GM10248 (cell line): ENCODE measurements at places on chromosomes 3 and 15.

DNA sequence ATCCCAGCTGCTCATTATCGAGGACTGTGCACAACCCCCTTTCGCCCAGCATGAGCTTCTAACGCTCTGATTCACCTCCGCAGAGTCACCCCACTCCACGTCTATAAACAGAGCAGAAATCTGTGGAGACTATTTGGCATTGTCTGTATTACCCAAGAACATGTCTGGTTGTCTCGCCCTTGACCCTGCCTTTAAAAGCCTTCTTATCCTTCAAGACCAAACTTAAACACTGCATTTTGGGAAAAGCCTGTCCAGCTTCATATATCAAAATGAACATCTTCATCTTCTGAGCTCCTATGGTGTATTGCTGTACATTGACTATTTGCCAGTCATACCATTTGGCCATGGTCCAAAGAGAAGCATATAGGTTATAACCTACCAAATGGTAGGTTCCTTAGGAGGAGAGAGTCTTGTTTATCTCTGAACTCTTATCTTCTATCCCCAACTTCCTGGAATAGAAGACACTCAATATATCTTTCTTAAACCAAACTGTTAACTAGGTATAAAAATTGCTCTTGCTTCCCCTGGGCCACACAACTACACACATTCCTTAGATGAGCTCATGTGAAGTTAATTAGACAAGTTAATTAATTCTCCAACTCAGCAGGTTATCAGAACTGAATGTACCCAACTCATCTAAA lies 90.1 kb downstream of the FBN1 start:
- DNase-seq = no peak

- DNase-seq = no peak
These were observed 15.5 kb downstream of the RGMA start for GRCh38 chr15:93073465-93073952.

GRCh38 chr3:149547413-149547812 lies 72.9 kb downstream of the TM4SF4 start:
- no peak for DNase-seq

DNA sequence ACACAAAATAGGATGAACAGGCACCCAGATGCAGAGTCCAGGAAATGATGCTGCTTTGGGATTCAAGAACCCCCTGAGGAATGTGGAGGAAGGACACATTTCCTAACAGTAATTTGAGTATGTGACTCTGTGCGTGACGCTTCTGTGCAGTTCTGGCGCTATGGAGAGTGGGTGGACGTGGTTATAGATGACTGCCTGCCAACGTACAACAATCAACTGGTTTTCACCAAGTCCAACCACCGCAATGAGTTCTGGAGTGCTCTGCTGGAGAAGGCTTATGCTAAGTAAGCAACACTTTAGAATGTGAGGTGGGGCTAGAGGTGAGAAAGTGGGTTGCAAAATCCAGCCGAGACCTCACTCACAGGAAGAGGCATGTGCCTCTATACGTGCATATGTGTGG lies 28.3 kb downstream of the CAPN3 start:
- DNase-seq = no peak

GRCh38 chr3:115615001-115615814 lies 8.1 kb upstream of the GAP43 start:
- DNase-seq = no peak

GRCh38 chr15:66963710-66964109 lies 101.7 kb upstream of the SMAD3 start:
- no peak for DNase-seq

DNA sequence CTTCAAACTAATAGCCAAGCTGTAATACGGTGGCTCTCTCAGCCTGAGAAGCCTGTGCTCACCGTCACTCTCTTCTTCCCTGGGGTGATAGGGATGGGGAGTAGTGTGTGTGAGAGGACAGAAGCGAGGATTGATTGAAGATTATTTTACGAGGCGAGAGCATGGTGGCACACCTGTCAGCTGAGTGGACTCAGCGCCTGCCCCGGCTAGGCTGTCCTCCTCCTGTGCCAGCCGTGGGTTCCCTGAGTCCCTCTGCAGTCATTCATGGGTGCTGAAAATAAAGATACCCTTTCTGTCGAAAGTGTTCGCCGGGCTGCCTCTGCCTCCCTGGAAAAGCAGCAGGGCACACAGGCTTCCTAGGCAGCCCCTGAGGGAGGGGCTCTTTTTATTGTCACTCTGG lies 124.1 kb downstream of the PGPEP1L start:
- DNase-seq = no peak

DNA sequence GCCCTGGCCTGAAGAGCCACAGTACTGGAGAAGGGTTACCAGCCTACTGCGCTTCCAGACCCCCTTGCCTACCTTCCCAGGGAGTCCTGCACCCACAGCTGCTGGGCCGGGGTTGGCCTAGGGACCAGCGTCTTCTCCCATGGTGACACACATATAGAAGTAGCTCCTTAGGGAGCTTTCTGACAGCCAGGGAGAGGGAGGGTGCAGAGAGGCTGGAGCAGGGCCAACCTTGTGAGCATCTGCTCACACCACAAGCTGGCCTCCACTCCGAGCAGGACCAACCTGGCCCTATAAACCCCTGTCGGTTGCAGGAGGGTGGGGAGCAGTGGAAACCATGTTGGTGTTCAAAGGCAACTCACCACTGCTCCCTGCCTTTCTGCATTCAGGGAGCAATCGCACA lies 35.2 kb downstream of the SRPRB start:
- no peak for DNase-seq

- DNase-seq = no peak
These were observed 21.8 kb downstream of the MYH15 start for GRCh38 chr3:108488631-108489030.

DNA sequence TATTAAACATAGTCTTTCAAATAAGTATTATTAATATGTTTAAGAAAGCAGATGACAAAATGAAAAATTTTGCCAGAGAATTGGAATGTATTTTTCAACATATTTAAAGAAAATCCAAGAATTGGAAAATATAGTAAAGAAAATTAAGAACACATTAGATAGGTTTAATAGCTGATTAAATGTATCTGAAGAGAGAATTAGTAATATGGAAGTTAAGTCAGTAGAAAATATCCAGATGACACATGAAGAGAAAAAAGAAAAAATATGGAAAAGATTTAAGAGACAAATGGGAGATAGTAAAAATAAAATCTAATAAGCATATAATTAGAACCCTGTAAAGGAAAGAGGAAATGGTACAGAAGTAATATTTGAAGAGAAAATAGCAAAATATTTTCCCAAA lies 18.0 kb upstream of the POMGNT2 start:
- no peak for DNase-seq

DNA sequence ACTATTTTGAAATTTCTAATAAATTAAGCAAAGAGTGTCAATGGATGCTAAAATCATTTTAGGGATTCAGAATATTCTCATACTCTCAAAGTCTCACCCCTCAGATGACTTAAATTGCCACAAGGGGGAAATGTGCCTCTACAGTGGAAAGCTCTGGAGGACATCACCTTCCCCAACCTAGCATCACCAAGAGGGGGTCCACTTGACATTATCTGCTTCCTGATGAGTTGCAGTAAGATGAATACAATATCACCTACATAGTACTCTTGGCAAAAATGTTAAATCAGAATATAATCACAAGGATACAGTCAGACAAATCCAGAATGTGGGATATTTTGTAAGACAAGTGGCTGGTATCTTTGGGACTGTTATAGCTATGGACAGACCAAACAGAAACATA lies 290.1 kb downstream of the MFSD1 start:
- DNase-seq = no peak

DNA sequence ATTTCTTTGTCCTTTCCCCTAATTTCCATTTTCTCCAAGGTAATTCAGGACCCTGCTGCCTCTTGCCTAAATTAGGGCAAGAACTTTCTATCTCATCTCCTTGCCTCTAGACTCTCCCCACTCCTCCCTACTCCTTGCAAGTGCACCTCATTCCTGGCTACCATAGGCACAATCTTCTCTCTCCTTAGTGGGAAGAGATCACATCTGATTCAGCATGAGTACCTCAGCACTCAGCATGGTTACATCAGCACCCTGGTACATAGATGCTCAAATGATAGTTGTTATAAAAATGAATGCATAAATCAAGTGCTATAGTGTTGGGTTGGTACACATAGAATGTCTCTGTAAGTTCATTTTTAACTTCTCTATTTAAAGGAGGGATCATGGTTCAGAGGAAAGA lies 313.4 kb upstream of the RASGRP1 start:
- DNase-seq = no peak

DNA sequence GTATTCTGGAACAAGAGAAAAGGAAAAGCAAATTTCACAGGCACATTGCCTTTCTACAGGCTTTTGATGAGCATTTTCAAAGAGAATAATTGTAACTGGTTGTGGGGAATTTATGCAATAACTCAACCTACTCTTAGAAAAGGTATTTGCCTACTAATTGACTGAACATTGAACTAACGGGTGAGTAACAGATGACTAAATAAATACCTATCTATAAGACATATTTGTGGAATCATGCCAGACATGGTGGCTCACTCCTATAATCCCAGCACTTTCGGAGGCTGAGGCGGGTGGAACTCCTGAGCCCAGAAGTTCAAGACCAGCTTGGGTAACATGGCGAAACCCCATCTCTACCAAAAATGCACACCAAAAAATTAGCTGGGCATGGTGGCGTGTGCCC lies 367.7 kb downstream of the CGGBP1 start:
- no peak for DNase-seq

- DNase-seq = peak; percentile 76
These were observed 807.9 kb upstream of the CFAP20DC start for GRCh38 chr3:59857589-59858346.

GRCh38 chr15:47971637-47972036 lies 149.2 kb upstream of the SLC24A5 start:
- DNase-seq = no peak

GRCh38 chr3:61541694-61542093 lies 19.7 kb upstream of the PTPRG start:
- DNase-seq = no peak

GRCh38 chr3:16050641-16051467 lies 123.6 kb upstream of the GALNT15 start:
- no peak for DNase-seq

DNA sequence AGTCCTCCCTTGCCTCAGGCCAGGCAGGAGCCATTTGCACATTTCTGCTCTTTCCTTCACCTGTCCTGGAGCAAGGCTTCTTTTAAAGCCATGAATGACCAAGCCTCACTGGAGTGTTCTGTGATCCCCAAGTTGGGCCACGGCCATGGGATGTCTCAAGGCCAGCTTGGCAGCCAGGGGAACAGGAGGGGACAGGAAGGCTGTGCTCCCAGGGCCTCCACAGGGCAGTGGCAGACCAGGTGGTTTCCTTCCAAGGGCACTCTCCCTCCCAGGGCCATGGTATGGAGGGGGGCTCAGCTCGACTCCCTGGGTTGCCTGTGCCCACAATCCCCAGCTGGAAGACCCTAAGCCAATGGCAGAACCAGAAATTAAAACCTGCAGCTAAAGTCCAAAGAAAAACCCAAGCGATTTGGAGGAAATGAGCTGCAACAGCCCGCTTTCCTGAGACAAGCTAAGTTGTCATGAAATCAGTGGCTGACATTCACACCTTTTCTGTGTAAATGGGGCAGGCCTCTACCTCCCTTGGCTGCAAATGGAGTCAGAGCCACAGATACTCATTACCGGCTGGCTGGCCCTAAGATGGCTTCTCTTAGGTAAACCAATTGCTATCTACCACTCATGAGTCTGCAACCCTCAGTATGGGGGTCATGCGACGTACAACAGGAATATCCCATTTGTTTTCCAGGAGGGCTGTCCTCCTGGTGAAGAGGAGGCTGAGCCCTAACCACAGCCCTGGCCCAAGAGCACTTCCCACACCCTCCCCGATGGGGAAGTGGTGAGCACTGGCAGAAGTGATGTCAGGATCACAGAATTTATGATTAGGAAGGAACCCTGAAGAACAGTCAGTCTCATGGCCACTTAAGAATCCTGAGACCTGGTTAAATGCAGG lies 83.3 kb downstream of the SNRK start:
- DNase-seq = no peak

- no peak for DNase-seq
These were observed 92.8 kb upstream of the BCL6 start for GRCh38 chr3:187838016-187838540.

DNA sequence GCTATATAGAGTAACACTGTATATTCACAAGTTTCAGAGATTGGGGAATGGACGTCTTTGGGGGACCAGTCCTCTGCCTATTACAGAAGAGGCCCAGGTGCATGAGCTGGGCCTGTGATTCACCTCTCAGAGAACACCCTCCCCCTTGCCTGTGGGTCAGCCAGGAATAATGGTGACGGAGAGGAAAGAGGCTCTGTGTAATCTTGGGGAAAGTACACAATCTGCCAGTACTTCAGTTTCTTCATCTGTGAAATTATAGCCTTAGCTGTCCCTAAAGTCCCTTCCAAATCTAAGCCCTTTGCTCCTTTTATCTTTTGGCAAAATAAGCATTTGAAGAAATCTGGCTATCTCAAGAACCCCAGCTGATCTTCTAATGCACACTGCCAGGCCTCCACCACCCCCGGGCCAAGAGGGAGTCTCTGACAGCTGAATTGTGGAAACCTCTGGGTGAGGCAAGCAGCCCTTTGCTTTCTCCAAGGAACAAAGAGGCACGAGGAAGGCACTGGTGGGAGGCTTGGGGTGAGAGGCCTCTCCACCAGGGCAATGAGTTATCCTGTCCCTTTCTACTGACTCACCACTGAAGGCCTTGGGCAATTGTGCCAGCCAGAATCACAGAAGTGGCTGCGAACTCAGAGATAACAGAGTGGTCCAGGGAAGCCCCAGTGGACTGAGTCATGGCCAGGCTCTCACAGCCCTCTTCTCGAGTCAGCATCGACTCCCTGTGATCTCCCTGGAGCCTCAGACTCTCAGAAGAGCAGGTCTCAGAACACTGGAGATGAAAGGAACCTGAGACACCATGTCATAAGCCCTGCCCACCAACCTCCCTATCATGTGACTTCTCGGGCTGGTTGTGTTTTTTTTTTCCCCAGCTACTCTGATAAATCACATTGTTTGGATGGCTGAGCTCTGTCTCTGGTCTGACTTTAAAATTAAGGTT lies 31.8 kb downstream of the CCNL1 start:
- DNase-seq = peak; percentile 48

- no peak for DNase-seq
These were observed 1.1 kb downstream of the ITPR1 start for GRCh38 chr3:4493941-4494894.

DNA sequence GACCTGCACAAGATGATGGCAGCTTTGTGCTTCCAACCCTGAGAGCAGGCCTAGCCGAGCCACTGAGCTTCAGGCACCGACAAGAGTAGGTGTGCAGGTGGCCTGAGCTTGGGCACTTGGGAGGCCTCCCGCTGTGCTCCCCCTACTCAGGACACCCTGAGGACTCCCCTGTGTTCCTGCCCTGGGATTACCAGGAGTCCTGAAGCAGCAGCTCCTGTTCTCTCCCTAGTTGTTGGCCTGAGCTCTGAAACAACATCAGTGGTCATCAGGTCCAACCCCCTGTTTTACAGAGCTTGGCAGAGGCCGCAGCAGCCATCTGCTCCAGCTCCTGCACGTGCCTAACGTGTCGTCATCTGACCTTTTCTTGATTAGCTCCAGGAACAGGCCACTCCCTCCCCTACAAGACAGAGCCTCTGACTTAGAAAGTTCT lies 8.0 kb upstream of the MESP2 start:
- DNase-seq = no peak
